ENCODE measurements at places on chromosomes 12 and 14. TPM values are rescaled to one million over a fixed set of nuclear protein-coding genes. Genes with fewer than 3 reads are reported as not detected.
A peak's percentile ranks its signal among the peaks of the same experiment; 100 is the strongest.

GRCh38 chr14:56703947-56704346 lies 106.3 kb downstream of the OTX2 start:
- no peaks in the 10 kb centered on the region for H3K4me1 ChIP-seq
- DNase-seq, result no peak
- no peak overlapping the region for H3K27ac ChIP-seq
- no peak overlapping the region for H3K4me3 ChIP-seq

DNA sequence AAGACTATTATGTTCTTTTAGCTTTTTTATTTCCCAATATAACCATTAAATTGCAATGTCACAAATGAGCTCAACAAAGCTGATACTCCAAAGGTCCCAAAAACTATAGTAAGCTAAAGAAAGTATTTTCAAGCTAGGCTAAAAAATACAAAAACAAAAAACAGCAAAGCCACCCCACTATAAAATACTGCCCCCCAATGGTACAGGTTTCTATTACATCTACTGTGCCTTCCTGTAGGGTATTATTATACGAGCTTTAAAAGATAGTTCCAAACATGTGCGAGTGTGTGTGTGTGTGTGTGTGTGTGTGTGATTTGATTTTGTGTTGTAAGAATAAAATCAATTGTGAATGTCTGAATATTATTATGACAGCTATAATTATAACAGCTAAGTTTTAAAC lies 1.1 kb downstream of the IFNG start:
- H3K4me3 ChIP-seq, result no peak overlapping the region
- no peaks in the 10 kb centered on the region for H3K27me3 ChIP-seq
- H3K27ac ChIP-seq, result no peak overlapping the region
- H3K36me3 ChIP-seq, result no peaks in the 10 kb centered on the region

DNA sequence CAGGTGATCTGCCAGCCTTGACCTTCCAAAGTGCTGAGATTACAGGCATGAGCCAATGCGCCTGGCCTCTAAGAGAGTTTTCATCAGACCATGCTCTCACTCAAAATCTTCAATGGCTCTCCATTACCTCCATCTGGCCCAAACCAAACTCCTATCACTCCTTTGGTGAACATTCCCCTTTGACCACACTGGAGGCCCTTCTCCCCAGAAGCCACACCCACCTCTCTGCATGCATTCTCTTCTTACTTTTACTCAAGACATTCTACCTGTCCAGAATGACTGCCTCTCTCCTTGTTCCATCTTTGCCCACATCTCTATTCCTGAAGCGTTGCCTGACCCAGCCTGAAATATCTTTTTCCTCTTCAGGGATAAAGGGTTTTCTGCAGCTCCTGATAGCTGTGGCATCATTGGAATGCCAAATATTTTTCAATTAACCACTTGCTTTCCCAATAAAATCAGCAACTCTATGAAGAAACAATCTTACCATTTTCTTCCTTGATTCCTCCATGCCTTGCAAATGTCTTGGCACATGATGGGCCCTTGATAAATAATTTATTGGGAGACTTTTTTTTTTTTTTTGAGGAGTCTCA lies 15.5 kb downstream of the PLEK2 start:
- peaks cover 5% of the 10 kb centered on the region for H3K36me3 ChIP-seq
- DNase-seq, result no peak
- no peaks in the 10 kb centered on the region for H3K27me3 ChIP-seq
- no peak overlapping the region for H3K27ac ChIP-seq
- H3K4me1 ChIP-seq, result no peaks in the 10 kb centered on the region

The TAS2R9 gene
- total RNA-seq, result not detected

GRCh38 chr12:78584695-78585094 lies 279.9 kb upstream of the SYT1 start:
- H3K27ac ChIP-seq, result no peak overlapping the region
- no peaks in the 10 kb centered on the region for H3K27me3 ChIP-seq
- no peak overlapping the region for H3K4me3 ChIP-seq
- no peaks in the 10 kb centered on the region for H3K36me3 ChIP-seq

DNA sequence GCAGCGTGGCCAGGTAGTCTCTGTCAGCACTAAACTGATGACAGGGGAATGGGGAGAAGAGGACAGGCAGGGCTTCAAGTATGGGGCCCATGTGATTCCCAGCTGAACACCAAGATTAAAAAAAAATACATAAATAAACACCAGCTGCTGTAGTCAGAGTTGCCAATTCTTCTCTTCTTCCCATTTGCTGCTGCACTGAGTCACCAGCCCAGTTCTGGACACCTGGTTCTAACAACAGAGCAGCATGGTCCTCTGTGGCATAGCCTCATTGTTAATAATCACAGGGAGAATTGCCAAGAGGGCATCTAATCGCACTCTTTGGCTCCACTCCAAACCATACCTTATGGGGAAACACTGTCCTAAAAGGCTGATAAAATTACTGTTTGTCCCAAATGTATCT lies 15.1 kb downstream of the PPM1H start:
- DNase-seq, result no peak
- no peak overlapping the region for H3K27ac ChIP-seq
- no peaks in the 10 kb centered on the region for H3K36me3 ChIP-seq
- peaks cover 13% of the 10 kb centered on the region for H3K4me1 ChIP-seq
- H3K27me3 ChIP-seq, result no peaks in the 10 kb centered on the region

The CIROP gene
- total RNA-seq, result not detected

GRCh38 chr12:125218952-125219351 lies 153.7 kb downstream of the AACS start:
- H3K4me3 ChIP-seq, result no peak overlapping the region
- no peaks in the 10 kb centered on the region for H3K36me3 ChIP-seq
- H3K27ac ChIP-seq, result no peak overlapping the region
- H3K27me3 ChIP-seq, result no peaks in the 10 kb centered on the region
- DNase-seq, result no peak

- H3K4me3 ChIP-seq, result no peak overlapping the region
- H3K36me3 ChIP-seq, result no peaks in the 10 kb centered on the region
- H3K4me1 ChIP-seq, result peaks cover 10% of the 10 kb centered on the region
- no peak overlapping the region for H3K27ac ChIP-seq
- DNase-seq, result no peak
These were observed 353.7 kb downstream of the APAF1 start for GRCh38 chr12:98998697-98999299.

DNA sequence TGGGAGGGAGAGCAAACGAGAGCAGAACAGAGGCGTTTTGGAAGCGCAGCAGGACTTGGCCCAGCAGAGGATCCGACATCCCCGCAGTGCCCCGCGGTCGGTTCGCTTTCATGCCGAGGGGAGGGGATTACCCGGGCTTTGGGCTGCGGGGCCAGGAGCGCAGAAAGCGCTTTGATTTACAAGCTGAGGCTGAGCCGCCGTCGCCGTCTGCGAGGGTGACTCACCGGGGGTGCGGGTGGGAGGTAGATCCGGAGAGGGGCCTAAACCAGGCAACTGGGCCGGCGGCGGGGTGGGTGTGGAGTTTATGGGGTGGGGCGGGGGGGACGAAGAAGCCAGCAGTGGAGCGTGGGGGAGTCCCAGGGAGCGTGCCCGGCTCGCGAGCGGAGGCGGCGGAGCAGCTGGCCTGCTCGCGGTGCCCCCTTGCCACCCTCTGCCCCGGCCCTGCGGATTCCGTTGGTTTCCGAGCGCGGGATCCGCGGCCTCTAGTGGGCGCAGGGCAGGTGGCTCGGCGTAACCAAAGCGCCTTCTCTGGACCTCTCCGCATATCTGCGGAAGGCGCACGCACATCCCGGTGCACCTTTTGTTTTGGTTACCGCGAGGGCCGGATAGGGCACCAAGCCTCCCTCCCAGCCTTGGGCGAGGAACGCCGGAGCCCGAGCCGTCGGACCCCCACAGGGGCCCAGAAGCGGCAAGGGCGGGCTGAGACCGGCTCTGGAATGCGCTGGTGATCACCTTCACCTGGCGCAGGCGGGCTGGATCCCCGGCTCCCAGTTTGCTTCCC lies 2.6 kb downstream of the SIX4 start:
- H3K27me3 ChIP-seq, result no peaks in the 10 kb centered on the region
- H3K27ac ChIP-seq, result no peak overlapping the region
- peak; percentile 53 for DNase-seq

- no peak overlapping the region for H3K27ac ChIP-seq
- no peaks in the 10 kb centered on the region for H3K27me3 ChIP-seq
- no peaks in the 10 kb centered on the region for H3K4me1 ChIP-seq
- no peak for DNase-seq
- H3K4me3 ChIP-seq, result no peak overlapping the region
These were observed 3.9 kb upstream of the TCHP start for GRCh38 chr12:109896188-109896587.

- H3K27me3 ChIP-seq, result no peaks in the 10 kb centered on the region
- H3K4me1 ChIP-seq, result peaks cover 13% of the 10 kb centered on the region
- DNase-seq, result no peak
- no peaks in the 10 kb centered on the region for H3K36me3 ChIP-seq
- H3K4me3 ChIP-seq, result no peak overlapping the region
These were observed 222.7 kb upstream of the FOXN3 start for GRCh38 chr14:89639687-89640086.

The ABCC9 gene
- total RNA-seq, result 3.6 TPM

The PPFIA2 gene
- total RNA-seq, result 0.55 TPM

- peak; percentile 4 for DNase-seq
- H3K4me1 ChIP-seq, result peaks cover 14% of the 10 kb centered on the region
- H3K36me3 ChIP-seq, result no peaks in the 10 kb centered on the region
- H3K27ac ChIP-seq, result no peak overlapping the region
These were observed 127.7 kb downstream of the ZFP36L1 start for GRCh38 chr14:68665131-68665530.

The SEL1L gene
- 558 TPM for total RNA-seq

GRCh38 chr12:91565846-91566245 lies 383.2 kb upstream of the DCN start:
- DNase-seq, result no peak
- peaks cover 5% of the 10 kb centered on the region for H3K4me1 ChIP-seq
- no peaks in the 10 kb centered on the region for H3K27me3 ChIP-seq
- no peak overlapping the region for H3K27ac ChIP-seq
- H3K4me3 ChIP-seq, result no peak overlapping the region
- no peaks in the 10 kb centered on the region for H3K36me3 ChIP-seq

The CCDC198 gene
- total RNA-seq, result 28.5 TPM

- no peak for DNase-seq
- H3K27ac ChIP-seq, result no peak overlapping the region
- no peak overlapping the region for H3K4me3 ChIP-seq
- no peaks in the 10 kb centered on the region for H3K27me3 ChIP-seq
- H3K36me3 ChIP-seq, result no peaks in the 10 kb centered on the region
- H3K4me1 ChIP-seq, result no peaks in the 10 kb centered on the region
These were observed 14.7 kb downstream of the DAZAP2 start for GRCh38 chr12:51253276-51253675.

GRCh38 chr12:61920230-61920629 lies 340.0 kb upstream of the USP15 start:
- no peaks in the 10 kb centered on the region for H3K4me1 ChIP-seq
- DNase-seq, result no peak
- no peak overlapping the region for H3K27ac ChIP-seq
- H3K36me3 ChIP-seq, result no peaks in the 10 kb centered on the region
- no peaks in the 10 kb centered on the region for H3K27me3 ChIP-seq

The IL26 gene
- total RNA-seq, result not detected
